ENCODE measurements at places on chromosomes 12 and 14.

DNA sequence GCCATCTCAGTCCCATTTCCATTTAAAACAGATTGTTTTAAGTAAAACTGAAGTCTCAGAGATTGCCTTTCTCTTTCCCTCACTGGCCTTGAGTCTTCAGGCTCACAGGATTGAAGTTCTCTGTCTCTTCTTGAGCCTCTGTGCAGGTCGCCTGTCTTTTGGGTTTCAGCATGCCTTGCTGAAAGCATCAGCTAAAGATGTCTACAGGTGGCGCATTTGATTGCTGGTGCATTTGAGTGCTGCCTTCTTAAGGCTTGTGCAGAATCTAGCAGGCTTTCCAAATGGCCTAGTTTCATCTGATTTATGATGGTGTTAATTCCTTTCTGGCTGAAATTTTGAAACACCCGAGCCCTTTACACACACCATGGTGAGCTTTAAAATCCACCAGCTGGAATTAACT lies 1062.2 kb upstream of the FBXO33 start:
- no peak for DNase-seq

- DNase-seq, result peak; percentile 96
Measured at GRCh38 chr14:65102441-65103149, at the start of gene MAX. TSS of gene MAX (minus strand) at chr14:65102517. CDS start at chr14:65102339, 178 bp downstream.

DNA sequence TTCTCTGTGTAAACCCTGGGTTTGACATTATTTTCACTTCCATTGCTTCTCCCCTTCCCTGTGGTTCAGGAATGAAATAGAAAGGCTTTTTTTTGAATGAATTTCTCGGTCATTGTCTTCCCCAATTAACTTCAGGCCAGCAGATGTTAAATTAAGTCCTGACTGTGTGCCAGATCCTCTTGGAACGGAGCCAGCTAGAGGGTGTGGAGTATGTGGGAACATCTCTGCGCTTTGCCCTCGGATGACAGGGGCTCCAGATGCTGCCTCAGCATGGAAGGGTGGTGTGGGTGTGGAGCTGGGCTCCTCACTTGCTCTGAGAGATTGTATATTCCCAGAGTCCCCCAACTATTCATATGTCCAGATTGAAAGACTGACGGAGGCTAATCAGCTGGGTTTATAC lies 13.1 kb downstream of the KRT85 start:
- DNase-seq, result no peak

GRCh38 chr12:57128519-57129247 lies 400 bp downstream of the LRP1 start:
- DNase-seq, result no peak

GRCh38 chr14:54498579-54498978 lies 9.8 kb upstream of the GMFB start:
- DNase-seq, result no peak

DNA sequence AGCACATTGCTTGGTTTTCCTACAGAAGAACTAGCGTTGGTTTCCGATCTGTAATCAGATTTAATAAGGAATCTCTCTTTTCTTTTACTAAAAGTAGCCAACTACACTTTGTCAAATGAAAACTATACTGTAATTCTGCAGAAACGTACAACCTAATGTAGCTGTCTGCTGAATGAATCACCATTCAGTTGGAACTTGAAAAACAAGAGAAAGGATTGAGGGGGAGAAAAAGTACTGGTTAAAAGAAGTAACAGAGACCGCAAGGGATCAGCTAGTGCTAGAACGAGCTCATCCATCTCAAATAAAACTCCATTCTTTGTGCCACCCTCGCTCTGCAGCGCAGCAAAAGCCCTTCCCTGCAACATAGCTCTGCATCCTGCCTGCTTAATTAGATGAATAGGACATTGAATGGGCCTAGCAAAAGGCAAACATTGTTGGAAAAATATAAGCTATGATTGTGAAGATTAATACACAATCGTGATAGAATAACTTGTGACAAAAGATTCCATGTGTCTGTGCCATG lies 2.6 kb downstream of the GARIN2 start:
- DNase-seq, result no peak

- no peak for DNase-seq
Measured at GRCh38 chr12:41681898-41682297, 462.8 kb downstream of the GXYLT1 start.

DNA sequence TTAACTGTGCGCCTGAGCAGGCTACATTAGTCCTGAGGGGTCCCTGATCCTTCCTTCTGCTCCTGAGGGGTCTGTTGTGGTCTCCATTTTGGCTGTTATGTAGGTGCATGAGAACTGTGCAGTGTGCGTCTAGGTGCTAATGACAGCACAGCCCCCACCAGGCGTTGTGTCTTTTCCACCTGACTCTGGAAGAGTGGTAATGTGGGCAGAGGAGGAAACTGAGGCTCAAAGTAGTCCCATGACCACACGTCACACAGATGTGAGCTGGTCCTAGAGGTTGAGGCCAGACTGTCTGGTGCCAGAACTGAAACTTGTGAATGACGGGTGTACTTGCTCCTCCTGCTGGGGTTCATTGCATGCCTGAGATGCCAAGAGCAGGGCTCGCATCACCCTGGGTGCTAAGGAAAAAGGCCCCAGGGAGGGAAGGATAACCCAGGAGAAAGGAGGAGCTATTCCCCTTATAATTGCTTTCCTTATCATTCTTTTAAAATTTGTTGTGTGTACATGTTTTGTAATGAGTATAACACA lies 111.8 kb downstream of the SLC25A47 start:
- DNase-seq, result no peak

DNA sequence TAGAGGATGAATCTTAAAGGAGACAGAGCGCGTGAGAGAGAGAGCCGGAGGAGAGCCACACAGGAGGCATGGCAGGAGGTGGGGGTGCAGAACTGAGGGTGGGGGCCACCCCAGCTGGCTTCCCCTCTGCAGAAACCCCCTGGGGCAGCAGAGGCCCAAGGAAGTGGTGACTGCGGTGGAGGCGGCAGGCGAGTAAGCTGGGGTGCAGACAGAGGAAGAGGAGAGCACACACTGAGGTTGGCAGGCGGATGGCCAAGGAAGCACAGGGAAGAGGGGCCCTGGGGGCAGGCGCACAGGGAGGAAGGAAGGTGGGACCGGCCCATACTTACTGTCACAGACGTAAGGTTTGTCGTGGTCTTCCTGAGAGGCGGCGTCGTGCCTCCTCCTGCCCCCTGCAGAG lies 179.8 kb downstream of the DPF3 start:
- DNase-seq, result no peak

GRCh38 chr12:104588047-104588920 lies 131.5 kb downstream of the CHST11 start:
- DNase-seq, result no peak

DNA sequence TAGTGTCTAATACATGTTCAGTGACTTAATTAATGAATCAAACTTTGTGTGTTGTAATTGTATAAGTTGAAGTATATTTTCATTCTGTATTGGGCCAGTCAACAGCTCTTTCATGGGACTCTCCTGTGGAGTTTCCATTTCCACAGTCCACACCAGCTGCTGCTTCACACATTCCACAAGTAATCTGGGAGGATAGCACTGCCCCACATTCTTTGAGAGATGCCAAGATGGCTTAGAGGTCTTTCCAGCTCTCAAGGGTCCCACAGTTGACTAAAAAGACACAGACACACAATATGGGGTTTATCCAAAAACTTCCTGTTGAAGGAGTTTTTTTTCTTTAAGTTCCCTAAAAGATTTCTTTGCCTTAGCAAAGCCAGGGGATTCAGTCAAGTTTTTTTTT lies 408.3 kb downstream of the AACS start:
- DNase-seq, result peak; percentile 15

- no peak for DNase-seq
Measured at GRCh38 chr14:92677087-92677668, 71.2 kb downstream of the LGMN start.

DNA sequence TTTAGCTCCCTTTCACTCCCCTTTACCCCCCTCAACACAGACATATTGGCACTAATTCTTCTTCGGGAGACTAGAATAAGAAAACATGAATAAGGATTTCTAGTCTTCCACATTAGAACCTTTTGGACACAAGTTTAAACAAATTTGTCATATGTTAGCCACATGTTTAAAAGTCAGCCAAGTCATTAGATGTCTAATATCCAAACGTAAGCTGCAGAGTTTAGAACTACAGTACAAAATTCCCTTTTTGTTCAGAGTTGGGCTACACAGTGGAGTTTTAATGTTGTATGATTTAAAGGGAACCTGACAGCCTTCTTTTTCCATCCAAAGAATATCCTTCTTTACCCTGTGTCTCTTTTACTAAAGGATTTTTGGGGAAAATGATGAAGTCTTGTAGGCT lies 79.8 kb downstream of the PDE6H start:
- DNase-seq, result no peak

- no peak for DNase-seq
Measured at GRCh38 chr12:57829025-57829777, 10.7 kb upstream of the AVIL start.

- DNase-seq, result no peak
Measured at GRCh38 chr12:728781-729180, 23.6 kb upstream of the WNK1 start.

DNA sequence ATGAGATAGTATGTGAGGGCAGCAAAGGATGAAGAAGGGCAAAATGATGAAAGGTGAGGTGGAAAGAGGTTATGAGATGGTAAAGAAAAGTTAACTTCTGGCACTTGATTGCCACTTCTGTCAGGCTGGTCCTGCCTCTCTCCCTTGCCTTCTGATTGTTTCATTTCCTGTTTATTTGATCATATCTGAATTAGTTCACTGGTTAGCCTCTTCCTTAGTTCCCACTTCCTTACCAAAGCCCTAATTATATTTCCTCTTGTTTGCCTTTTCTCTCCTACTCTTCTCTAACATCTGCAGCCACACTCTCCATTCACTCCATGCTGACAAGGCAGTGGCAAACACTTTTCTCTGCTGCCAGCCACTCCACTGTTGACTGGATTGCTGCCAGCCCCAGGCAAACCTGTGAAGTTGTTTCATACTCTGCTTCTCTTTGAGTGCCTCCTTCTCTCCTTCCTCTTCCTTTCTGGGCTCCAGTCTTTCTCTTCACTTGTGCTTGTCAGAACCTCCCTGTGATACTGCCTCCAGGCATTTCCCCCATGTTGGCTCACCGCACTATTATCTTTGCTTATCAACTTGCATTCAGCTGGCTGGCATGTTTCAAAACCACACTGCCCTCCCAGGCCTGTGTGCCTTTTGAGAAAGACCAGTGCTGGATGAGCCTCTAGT lies 8.1 kb downstream of the PNP start:
- no peak for DNase-seq

GRCh38 chr12:116090516-116090915 lies 187.0 kb downstream of the MED13L start:
- DNase-seq, result no peak

DNA sequence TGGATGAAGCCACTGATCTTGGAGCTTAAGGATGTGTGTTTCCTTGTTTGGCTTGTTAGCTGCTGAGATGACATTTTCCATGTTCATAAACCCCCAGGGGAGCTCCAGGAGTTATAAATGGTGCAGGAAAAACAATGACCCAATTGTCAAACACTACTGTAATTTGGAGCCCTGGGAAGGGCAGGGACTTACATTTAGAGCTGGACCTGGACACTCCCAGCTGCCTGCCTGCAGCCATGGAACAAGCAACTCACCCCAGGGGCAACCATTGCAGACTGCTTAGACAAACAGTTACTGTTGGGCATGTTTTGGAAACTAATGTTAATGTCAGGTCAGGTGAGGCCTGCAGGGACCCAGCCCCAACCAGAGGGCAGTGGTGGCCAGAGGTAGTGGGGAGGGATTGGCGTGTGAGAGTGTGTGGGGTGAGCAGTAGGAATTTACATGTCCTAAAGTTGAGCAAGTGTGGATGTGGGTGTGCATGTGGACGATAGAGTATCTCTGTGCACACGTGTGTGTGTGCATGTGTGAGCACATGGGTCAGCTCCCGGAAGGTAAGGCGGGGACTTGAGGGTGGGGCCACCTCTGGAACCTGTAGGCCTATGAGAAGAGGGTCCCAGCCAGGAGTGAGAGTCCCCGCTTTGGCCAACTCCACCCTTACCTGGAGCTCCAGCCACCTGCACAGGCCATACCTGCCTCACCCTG lies 86.4 kb upstream of the NOS1 start:
- DNase-seq, result no peak
